ENCODE measurements at places on chromosomes 6 and 20.
A peak's percentile ranks its signal among the peaks of the same experiment; 100 is the strongest.

DNA sequence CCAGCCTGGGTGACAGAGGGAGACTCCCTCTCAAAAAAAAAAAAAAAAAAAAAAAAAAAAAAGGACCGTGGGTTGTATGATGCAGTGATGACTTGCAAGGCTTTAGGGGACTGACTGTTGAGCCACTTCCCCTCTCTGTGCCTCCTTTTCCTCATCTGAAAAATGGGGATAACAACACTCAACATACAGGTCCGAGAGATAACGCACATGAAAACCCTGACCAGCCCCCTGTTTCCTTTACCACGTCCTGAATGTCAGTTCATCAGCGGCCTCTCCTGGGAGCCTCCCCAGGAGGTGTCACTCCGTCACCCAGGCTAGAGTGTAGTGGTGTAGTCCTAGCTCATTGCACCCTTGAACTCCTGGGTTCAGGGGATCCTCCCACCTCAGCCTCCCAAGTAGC, 3.9 kb downstream of the SLA2 start:
- DNase-seq, result no peak

DNA sequence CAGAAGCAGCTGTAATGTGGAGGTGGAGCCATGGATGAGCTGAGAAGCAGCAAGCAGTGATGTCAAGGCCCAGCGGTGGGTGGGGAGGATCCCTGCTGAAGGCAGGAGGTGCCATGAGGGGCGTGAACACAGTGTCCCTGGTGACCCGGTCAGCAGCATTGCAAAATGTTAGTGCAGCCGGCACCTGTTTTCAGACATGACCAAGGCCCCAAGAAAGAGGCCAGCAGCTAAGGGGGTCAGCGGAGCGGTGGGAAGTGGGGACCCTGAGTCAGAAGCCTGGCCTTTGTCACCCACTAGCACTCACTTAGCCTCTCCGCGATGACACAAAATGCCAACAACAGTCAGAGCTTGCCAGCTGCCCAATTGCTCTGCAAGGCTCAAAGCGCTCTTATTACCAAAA, 51.9 kb downstream of the TMEM242 start:
- no peak for DNase-seq

GRCh38 chr6:10589983-10590382, 68.8 kb downstream of the GCNT2 start:
- DNase-seq, result no peak

- no peak for DNase-seq
These were observed 86.9 kb upstream of the TGM3 start for GRCh38 chr20:2208897-2209296.

- DNase-seq, result no peak
These were observed 18.7 kb downstream of the IL20RA start for GRCh38 chr6:137025786-137026730.

GRCh38 chr6:39453241-39453640, 130.7 kb upstream of the KCNK16 start:
- peak; percentile 23 for DNase-seq
